ENCODE measurements at places on chromosomes 2 and 18.
A peak's percentile ranks its signal among the peaks of the same experiment; 100 is the strongest.

- DNase-seq: no peak
These were observed 21.3 kb downstream of the CDK15 start for GRCh38 chr2:201827621-201828020.

- DNase-seq: no peak
These were observed 15.3 kb upstream of the CD207 start for GRCh38 chr2:70850925-70851324.

DNA sequence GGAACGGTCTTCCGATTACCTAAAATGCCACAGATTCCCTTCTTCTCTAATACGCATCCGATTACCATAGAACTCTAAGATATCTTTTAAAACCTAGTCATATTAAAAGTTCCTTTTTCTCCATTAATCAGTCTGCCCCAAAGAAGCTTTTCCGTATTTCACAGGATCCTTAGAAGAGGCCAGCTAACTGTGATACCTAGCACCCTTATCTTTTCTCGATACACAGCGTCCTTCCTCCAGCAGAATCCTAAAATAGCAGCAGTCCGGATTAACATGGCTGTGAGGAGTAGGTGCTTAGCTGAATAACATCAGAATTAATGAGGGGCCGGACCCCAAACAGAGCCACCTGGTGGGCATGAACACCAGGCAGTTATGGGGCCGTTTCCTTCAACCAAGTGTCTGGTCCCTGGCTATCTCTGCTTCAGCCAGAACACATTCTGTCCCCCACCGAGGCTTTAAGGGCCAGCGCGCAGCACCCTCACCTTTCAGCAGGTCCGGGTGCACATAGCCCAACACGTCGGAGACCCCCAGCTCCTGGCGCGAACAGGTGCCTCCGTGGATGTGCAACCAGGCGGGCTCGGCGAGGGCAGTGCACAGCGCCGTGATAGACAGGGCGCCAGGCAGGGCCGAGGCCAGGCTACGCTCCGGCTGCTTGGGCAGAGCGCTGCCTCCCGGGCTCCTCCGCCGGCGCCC is 995 bp downstream of the TMEM127 start:
- peak; percentile 62 for DNase-seq

GRCh38 chr2:224925810-224926100 is 116.5 kb downstream of the DOCK10 start:
- no peak for DNase-seq

- DNase-seq: no peak
These were observed 688.9 kb upstream of the NRXN1 start for GRCh38 chr2:51720826-51721225.

GRCh38 chr2:224211181-224211480 is 172.0 kb upstream of the SERPINE2 start:
- no peak for DNase-seq

DNA sequence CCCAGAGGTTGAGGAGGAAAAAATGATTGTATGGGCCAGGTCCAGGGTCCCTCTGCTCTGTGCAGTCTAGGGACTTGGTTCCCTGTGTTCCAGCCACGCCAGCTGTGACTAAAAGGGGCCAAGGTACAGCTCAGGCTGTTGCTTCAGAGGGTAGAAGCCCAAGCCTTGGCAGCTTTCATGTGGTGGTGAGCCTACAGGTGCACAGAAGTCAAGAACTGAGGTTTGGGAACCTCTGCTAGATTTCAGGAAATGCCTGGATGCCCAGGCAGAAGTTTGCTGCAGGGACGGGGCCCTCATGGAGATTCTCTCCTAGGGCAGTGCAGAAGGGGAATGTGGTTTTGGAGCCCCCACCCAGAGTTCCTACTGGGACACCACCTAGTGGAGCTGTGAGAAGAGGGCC is 10.6 kb upstream of the MBP start:
- no peak for DNase-seq

- no peak for DNase-seq
These were observed 95.0 kb upstream of the CCDC68 start for GRCh38 chr18:55054021-55054990.

DNA sequence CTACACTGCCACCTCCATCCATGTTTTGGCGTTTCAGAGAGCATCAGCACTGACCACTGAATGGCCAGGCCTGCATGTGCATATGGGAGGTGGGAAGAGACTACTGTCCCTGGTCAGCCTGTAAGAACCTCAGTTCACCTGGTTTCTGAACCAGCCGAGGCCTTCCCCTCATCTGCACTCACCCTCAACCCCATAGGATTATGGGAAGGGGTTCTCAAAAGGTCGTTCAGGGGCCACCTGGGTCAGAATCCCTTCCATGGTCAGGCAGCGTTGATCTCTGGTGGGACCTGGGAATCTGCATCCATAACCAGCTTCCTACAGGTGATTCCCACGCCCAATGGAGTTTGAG is 36.7 kb downstream of the TET3 start:
- no peak for DNase-seq

DNA sequence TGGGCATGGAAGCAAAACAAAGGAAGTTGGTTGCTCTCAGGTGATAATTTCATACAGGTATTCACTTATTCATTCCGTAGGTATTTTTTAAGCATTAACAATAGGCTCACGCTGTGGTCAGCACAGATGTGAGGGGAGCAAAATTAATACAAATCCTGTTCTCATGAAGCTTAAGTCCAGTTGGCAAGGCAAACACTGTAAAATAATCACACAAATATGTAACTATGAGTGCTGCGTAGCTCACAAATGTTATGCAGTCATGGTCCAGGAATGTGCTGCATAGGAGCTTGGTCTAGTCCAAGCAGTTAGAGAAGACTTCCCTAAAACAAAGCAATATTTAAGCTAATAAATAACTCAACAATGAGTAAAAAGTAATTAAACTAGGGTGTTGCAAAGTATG is 23.9 kb downstream of the SP5 start:
- no peak for DNase-seq

DNA sequence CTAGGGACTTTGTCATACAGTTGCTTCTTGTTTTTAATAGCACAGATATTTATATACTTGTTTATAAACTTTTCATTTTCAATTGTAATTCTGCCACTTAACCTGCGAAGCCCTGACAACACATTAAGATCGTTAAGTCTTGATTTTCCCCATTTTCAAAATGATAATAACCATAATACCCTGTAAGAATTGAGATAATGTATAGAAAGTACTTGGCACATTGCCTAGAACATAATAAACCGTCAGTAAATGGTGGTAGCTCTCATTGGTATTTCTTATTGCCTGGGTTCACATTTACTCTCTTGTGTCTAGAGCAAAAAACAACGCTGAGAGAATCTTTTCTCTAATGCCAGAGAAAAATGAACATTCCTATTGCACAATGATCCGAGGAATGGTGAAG is 18.6 kb downstream of the PTCD3 start:
- no peak for DNase-seq

DNA sequence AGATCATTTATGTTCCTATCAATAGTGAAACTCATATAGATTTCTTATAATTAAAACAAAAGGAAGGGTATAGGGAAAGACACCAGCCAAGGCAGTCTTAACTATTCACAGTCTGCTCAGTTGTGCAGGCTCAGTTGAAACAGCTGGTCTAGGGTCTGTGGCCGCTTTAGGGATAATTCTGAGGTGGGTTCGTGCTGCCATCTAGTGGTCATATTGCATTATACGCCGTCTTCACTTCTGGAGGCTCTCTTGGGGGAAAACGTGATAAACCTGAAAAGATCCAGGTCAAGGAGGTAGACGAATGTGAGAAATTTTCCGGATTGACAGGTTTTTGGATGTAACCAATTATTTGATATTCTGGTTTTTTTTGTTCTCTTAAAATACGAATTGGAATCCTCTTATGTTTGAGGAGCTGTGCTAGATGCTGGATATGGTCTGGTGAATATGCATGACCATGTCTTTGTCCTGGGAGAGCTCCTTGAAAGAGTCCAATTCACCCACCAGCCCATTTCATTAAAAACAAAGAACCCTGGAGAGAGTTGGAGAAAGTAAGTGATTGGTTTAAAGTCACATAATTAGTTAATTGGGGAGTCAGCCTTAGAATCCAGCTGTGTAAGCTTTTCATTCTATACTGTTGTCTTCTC is 492.4 kb downstream of the PLCL1 start:
- DNase-seq: peak; percentile 77

GRCh38 chr2:233451950-233452349 is 97.7 kb downstream of the DGKD start:
- no peak for DNase-seq

GRCh38 chr2:214856137-214856536 is 46.7 kb upstream of the BARD1 start:
- no peak for DNase-seq

DNA sequence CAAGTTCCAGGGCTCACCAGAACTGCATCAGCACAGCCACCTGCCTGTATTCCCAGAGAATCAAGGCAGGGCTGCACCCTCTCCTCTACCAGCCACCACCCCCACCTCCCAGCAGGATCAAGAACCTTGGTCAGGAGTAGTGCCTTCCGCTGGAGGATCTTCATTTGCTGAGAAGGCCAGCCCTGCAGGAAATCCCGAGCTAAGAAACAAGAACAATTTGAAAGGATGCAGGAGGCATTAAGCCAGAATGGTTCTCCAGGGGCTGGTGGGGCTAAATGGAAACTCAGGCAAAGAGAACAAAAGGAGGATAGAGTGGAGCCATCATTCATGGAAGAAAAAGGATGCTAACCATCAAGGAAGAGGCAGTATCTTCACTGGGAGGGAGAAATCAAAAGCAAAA is 147.3 kb upstream of the SLC14A2 start:
- no peak for DNase-seq

- peak; percentile 88 for DNase-seq
These were observed 465 bp downstream of the SEPTIN10 start for GRCh38 chr2:109613081-109613921.

- no peak for DNase-seq
These were observed 299.6 kb upstream of the FANCL start for GRCh38 chr2:58540681-58541080.

- no peak for DNase-seq
These were observed 219.0 kb downstream of the SH3BP4 start for GRCh38 chr2:235170536-235171521.

DNA sequence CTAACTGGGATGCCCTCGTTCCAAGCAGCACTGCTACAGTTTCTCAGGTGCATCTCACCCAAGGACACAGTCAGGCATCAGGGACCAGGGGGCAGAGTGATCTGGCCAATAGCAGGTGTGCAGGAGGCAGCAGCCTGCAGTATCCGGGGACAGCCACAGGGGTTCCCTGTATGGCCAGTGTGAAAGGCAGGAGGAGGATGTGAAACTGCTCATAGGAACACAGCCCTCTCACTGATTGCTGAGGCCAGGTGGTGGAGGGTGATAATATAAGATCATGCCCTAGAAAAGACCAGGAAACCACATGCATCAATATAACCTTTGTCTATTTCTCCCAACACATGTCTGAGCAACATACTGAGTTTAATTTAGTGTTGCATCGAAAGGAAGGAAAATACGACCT is 112.7 kb upstream of the TACR1 start:
- DNase-seq: no peak

GRCh38 chr2:224803930-224804329 is 87.8 kb upstream of the CCDC195 start:
- DNase-seq: no peak

GRCh38 chr2:56239437-56239836 is 55.6 kb downstream of the CCDC85A start:
- no peak for DNase-seq

DNA sequence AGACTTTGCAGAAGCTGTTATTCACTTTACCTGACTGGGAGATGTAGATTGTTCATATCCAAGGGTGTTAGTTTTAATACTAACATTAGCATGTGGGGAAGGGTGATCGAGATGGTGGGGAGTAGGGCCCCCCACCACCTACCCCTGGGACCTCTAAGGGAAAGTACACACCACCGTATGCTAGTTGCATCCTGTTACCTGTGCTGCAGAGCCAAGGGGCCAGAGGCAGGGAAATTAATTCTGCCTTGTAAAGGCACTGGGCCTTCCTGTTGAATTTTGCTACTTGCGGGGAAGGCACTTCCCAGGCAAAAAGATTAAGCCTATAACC is 9.0 kb downstream of the STEAP3 start:
- no peak for DNase-seq

- no peak for DNase-seq
These were observed 32.5 kb downstream of the TET3 start for GRCh38 chr2:74017223-74017622.

GRCh38 chr2:211845338-211846035 is 693.1 kb downstream of the ERBB4 start:
- no peak for DNase-seq

- DNase-seq: no peak
These were observed 41.4 kb upstream of the GPR75 start for GRCh38 chr2:53901192-53901591.

DNA sequence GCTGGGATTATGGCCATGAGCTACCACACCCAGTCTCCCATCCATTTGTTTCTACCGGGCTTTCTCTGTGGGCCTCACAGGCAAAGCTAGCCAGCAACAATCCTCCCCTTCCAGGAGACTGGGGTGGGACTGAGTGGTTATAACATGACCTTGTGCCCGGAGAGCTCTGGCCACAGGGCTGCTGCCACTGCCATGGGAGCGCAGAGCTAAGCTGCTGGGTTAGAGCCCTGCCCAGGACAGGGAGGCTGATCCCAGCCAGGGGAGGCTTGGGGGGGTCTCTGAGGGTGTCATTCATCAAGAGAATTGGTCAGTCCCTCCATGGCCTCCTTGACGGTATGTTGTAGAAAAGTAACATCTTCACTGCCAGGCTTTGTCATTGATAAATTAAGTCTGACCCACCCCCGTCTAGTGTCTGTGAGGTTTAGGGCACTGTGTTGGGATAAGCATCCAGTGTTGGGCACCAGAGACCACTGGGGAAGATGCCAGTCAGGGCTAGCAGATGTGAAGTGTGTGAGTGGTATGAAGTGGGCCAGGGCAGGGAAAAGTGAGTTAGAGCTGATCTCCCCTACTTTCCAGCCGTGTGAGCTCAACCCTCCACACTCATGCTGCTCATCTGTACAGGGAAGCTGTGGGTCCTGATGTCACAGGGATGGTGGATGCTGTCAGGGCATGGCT is 368.4 kb upstream of the HS6ST1 start:
- DNase-seq: no peak

DNA sequence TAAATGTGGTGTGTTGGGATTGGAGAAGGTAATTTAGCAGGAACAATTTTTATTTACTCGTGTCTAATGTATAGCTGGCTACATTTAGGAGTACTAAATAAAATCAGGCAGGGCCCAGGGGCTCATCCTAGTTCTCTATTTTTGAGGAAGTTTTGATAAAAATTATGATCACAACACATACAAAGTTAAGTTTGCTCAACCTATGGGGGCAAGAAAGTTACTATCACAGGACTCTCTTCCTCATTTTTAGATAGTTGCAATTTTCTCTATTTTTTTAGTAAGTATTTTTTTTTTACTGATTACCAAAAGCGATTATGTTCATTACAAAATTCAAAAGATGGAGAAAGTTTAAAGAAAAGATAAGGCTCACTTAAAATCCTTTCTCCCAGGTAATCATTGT is 60.0 kb upstream of the RPE start:
- no peak for DNase-seq

- no peak for DNase-seq
These were observed 57.4 kb downstream of the KIDINS220 start for GRCh38 chr2:8779795-8780671.

DNA sequence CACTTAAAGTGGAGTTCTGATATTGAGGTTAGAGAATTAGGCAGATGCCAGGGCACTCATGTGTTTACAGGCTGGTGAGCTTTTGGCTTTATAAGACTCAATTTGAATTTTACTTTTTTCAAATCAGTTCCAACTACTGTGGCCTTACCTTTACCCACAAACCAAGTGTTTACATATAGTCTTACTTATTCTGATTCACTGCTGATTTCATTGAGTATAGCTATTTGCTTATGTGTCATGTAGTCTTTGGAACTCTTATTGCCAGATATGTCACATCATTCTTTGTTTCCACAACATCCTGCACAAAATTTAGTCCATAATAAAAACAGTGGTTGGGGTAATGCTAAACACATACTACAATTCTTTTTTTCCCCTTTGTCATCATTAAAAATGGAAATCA is 96.5 kb downstream of the XIRP2 start:
- no peak for DNase-seq

GRCh38 chr2:190335225-190335559 is 8.2 kb upstream of the INPP1 start:
- no peak for DNase-seq

Measured in right forelimb (tissue), 1 donor.